ENCODE measurements at places on chromosomes 4 and X. TPM values are rescaled to one million over a fixed set of nuclear protein-coding genes. Genes with fewer than 3 reads are reported as not detected.

GRCh38 chr4:7423801-7424552, 10.8 kb downstream of the PSAPL1 start:
- DNase-seq: peak; percentile 5

- DNase-seq: no peak
Observed at GRCh38 chr4:126727461-126727860, 905.3 kb upstream of the INTU start.

GRCh38 chr4:30968926-30969325, 248.8 kb downstream of the PCDH7 start:
- no peak for DNase-seq

DNA sequence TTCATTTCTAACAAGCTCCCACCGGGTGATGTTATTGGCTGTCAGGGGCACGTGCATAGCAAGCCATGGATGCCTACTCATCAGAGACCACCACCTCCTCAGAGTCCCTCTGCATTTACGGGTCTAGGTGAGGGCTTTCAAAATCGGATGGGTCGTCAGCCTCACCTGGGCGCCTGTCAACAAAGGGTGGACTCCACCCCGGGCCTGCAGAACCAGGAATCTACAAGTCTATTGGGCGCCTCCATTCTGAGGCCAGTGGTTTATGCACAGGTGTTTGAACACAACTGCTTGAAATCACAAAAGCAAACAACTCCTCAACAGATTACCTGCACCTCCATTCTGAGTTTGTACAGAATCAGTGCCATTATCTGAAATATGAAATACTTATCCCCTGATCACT, 318.9 kb downstream of the PTTG2 start:
- DNase-seq: no peak

GRCh38 chr4:47334652-47335051, 128.8 kb downstream of the COMMD8 start:
- DNase-seq: no peak

GRCh38 chr4:88583631-88584470, 8.4 kb upstream of the HERC3 start:
- no peak for DNase-seq

GRCh38 chr4:109672169-109672930, 30.9 kb downstream of the CASP6 start:
- DNase-seq: no peak

DNA sequence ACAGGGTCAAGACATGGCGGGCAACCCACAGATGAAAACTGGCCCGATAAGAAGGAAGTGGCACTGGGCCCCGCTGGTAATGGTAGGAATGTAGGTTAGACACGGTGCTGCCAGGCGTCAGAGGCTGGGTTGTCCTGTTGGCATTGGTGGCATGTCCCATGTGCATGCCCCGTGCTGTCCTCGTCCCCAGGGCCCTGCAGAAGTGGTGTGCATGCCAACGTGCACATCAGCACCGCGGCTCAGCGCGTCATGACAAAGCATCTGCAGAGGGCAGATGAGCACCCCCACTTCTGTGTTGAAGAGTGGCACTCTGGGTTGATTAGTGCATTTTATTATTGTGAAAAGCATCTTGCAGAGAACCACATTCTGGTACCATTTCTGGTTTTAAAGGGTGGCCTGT, 35.6 kb downstream of the NELFA start:
- DNase-seq: no peak

DNA sequence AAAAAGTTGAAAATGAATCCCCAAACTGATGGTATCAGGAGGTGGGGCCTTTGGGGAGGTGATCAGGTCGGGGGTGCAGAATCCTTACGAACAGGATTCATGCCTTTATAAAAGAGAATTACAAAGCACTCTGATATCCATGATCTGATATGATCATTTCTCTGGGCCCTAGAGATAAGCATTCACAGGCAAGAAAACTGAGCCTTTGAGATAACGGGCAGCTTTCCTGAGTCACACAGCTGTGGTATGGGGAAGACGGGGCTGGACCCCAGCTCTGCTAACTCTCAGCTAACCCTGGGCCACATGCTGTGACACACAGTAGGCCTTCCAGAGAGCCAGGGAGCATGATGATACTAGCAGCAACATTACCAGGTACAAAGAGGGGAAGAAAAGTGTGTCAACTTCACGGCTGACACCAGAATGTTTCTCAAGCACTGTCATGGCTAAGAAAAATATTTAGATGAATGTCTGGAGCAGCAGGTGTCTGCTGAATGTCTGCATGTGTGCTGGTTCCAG, 85.1 kb downstream of the SLC2A9 start:
- no peak for DNase-seq

DNA sequence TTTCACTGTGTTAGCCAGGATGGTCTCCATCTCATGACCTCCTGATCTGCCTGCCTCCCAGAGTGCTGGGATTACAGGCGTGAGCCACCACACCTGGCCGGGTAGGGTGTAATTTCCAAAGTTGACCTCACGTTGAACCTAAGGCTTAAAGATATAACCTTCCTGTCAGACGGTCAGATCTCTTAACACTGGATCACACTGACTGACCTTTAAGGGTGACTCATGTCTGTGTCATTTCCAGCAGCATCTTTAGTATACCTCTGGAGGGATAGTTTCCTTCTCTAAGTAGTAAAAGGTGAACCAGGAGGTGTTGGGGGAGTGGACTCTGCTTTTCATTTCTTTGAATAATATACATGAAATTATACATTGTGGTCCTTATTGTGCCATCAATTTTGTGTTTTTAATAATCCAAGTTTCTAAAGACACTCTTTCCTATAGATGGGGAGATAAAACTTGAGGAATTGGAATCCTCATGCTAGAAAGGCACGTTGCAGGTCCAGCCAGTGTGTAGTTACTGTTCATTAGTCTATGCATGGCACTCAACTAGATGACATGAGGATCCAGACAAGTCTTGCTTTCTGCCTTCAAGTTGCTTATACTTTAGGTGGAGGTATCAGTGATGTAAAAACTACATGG, 45.7 kb downstream of the ARHGAP10 start:
- no peak for DNase-seq

The CHRDL1 gene
- total RNA-seq: 3.7 TPM

The TBC1D25 gene
- 14.5 TPM for total RNA-seq

The RIPPLY1 gene
- not detected for total RNA-seq

The IDUA gene
- 9.0 TPM for total RNA-seq

The PCDH10 gene
- total RNA-seq: 0.14 TPM

The SPATA18 gene
- 1.6 TPM for total RNA-seq

The TMEM128 gene
- 9.8 TPM for total RNA-seq

The TMSB15A gene
- total RNA-seq: not detected

The PPEF2 gene
- not detected for total RNA-seq

The GPR119 gene
- not detected for total RNA-seq

The GAGE13 gene
- not detected for total RNA-seq

The GSPT2 gene
- 8.8 TPM for total RNA-seq
